ENCODE measurements at places on chromosomes 4 and X.

DNA sequence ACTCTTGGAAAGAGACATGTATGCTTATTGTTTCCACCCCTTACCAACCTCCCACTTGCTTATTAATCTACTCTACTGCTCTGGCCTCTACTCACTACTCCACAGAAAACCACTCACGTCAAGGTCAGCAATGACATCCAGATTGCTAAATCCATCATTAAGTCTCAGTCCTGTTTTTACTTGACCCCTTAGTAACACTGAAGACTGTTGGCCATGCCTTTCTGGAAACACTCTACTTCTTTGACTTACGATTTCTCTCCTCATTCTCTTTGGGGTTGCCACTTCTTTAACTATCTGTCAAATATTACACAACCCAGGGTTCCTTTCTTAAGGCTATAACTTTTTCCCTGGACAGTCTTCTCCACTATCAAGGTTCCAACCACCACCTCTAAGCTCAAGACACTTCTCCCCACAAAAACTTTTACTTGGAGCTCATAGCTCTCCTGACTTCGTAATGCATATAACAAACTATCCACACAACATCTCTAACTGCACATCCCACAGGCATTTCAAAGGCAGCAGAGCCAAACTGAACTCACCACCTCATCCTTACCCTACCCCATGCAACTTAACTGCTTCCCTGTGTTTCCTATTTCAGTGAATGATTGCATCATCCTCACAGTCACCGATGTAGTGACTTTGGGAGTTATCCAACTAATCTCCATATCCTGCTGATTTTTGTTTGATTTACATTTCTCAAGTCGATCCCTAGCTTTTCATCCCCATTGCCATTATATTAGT is 15.8 kb upstream of the MAGEA4 start:
- no peak for DNase-seq

DNA sequence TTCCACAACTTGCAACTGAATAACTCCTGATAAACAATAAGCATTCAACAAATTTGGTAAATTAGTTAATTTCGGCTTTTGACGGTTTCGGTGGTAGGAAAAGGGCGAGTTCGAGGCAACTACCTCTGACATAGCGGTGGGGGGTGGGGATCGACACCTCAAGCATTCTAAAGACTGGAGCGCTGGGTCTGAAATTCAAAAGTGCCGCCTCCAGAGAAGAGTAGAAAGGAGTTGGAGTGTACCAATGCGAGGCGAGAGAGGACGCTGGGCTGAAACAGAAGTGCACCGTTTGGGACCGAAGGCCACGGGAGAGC is 725 bp downstream of the SMC1A start:
- DNase-seq: no peak

- no peak for DNase-seq
These were observed 8.8 kb upstream of the TMEM128 start for GRCh38 chr4:4256799-4257198.

GRCh38 chrX:41086627-41086932 is 1.3 kb downstream of the USP9X start:
- DNase-seq: no peak

GRCh38 chr4:174578366-174578765 is 56.1 kb upstream of the HPGD start:
- DNase-seq: no peak

- DNase-seq: no peak
These were observed 27.2 kb downstream of the PLS3 start for GRCh38 chrX:115588179-115588578.

Data from stimulated activated CD8-positive, alpha-beta memory T cell treated with anti-CD3 and anti-CD28 coated beads, Interleukin-7, amount 100 ng/mL, for 1 hour (primary cell).